ENCODE measurements at places on chromosomes 7 and 10.
A peak's percentile ranks its signal among the peaks of the same experiment; 100 is the strongest.

DNA sequence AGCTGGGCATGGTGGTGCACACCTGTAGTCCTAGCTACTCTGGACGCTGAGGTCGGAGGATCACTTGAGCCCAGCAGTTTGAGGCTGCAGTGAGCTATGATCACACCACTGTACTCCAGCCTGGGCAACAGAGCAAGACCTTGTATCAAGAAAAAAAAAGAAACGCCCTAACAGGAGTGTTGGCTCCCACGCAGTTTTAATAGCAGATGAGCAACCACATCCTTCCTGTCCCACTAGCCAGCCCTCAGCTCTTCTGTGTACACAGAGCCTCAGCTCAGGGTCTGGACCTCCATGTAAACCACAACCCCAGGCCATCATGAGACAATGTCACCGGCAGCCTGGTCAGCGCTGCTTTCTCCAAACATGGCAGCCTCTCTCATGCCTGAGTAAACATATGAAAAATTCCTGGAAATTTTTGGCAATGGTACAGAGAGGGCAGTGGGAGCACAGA is 108.2 kb downstream of the PIP4K2A start:
- no peak for DNase-seq

DNA sequence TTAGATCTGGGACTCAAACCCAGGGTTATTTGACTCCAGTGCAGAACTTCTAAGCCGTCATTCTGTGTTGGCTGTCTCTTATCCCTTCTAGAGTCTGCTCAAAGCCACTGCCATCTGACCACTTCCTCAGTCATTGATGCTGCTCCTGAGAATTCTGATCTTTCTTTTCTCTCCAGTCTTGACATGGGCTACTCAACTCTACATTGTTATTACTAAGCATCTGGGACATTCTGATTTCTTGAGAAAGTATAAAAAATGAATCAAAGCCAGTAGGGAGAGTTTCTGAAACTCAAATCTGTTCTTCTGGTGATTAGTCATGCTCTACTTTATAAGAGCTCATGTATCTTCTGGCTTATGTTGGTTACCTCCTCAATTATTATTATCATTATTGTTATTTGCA is 48.7 kb downstream of the ANK3 start:
- no peak for DNase-seq

DNA sequence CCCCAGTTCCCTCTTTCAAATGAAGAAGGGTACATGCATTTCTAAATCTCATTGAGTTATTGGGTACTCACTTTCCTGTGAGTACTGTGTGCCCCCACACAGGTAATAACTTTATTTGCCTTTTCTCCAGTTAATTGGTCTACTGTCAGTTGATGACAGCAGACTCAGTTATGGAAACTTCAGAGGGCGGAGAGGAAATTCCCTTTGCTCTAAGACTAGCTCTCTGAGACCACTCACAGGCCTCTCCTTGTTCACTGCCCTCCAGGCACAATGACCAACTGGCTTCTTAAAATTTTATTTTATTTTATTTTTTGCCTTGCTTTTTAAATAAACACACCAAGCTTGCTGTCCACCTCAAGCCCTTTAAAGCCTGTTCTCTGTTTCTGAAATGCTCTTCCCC is 235.8 kb upstream of the AOAH start:
- DNase-seq: no peak

GRCh38 chr7:47444376-47445098 is 137.4 kb downstream of the TNS3 start:
- peak; percentile 31 for DNase-seq

DNA sequence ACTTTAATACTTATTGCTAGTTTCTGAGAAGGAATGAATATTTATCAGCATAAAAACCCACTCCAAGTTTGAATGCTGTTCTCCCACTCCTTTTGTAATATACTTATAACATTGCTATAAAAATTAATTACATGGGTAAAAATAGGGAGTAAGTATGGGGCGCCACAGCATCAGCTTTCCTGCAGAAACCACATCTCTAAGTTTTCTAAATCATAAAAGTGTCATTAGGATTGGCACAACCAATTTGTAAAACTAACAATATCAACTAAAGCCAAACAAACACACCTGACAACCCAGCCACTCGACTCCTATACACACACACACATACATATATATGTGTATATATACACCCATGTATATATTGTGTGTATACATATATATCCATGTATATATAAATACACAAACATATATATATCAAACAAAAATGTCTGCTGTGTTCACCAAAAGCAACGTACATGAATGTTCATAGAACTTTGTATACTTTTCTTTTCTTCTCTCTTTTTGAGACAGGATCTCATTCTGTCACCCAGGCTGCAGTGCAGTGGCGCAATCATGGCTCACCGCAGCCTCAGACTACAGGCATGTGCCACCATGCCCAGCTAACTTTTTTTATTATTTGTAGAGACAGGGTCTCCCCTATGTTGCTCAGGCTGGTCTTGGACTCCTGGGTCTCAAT is 14.8 kb upstream of the LRRC17 start:
- no peak for DNase-seq
